MM.1S (cell line): ENCODE measurements at places on chromosomes 3 and 15.

DNA sequence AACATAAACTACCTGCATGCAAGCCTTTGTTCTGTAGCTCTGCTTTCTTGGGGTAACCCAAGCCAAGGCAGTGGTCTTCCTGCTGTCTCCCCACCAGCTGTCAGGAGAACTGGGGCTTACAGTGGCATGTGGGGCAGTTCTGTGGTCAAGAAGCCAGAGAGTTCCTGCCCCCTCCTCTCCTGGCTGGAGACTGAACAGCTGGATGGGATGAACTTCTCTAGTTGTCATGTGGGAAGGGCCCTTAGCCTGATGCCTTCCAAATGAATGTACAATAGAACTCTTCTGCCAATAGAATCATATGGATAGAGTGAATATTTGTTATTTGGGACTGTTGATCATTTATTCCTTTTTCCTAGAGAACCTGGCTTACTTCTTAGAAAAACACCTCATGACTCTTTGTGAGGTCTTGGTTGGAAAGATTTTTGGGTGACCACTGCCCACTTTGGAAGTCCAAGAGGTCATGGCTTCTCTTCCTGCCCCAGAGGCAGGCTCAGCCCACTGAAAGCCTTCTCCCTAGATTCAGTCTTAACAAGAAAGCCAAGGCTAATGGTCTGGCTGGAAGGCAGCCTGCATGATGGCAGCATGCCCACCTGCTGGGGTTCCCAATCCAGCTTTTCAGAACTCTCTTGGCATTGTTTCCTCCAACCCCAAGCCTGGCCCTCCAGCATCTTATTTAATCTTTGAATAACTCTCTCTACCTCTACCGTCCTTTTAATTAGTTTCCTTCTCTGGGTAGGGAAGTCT is 462.9 kb upstream of the PROK2 start:
- H3K4me3 ChIP-seq, result no peak overlapping the region
- no peaks in the 10 kb centered on the region for H3K36me3 ChIP-seq
- no peaks in the 10 kb centered on the region for H3K27me3 ChIP-seq
- no peaks in the 10 kb centered on the region for H3K4me1 ChIP-seq
- no peak overlapping the region for H3K27ac ChIP-seq

DNA sequence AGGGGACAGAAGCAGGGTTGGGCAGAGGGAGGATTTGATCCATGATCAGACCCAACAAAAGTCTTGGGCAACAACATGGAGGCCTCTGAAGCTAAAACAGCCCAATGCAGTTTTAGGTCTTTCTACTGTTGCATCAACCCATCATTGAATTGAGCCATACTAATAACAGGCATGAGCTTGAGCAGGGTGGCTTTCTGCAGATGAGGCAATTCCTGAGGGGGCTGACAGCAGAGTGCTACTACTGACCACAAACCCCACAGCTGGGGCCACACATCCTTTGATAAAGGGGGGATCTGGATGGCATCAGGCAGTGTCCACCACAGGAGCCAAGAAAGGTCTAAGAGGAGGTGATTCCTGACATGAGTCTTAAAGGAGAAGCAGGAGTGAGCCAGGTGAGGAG is 517.0 kb upstream of the PPP2R3A start:
- no peak overlapping the region for H3K4me3 ChIP-seq
- no peak for DNase-seq
- H3K4me1 ChIP-seq, result no peaks in the 10 kb centered on the region
- H3K27ac ChIP-seq, result no peak overlapping the region
- H3K27me3 ChIP-seq, result no peaks in the 10 kb centered on the region

- H3K27me3 ChIP-seq, result no peaks in the 10 kb centered on the region
- H3K4me1 ChIP-seq, result no peaks in the 10 kb centered on the region
- no peak overlapping the region for H3K27ac ChIP-seq
- no peak overlapping the region for H3K4me3 ChIP-seq
- H3K36me3 ChIP-seq, result no peaks in the 10 kb centered on the region
Observed at GRCh38 chr3:152656214-152656971, 178.5 kb upstream of the P2RY1 start.

DNA sequence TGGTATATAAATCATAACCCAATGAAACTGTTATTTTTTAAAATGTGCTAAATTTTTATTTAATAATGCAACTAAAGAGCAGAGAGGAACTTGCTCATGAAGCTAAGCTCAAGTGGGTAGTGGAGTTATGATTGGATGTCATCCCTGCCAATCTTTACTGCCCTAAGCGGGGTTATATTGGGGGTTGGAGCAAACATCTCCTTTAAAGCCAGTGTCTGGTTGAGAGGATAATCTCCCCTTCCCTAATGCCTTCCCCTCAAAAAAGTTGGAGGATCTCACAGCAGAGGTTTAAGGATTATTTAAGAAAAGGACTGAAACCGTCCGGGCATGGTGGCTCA is 32.1 kb upstream of the CLASP2 start:
- H3K4me1 ChIP-seq, result peaks cover 12% of the 10 kb centered on the region
- no peak overlapping the region for H3K27ac ChIP-seq
- no peak for DNase-seq
- H3K27me3 ChIP-seq, result no peaks in the 10 kb centered on the region
- H3K4me3 ChIP-seq, result no peak overlapping the region
- H3K36me3 ChIP-seq, result no peaks in the 10 kb centered on the region

- peak overlapping the region; percentile 80 for H3K4me3 ChIP-seq
- H3K27ac ChIP-seq, result peak overlapping the region; percentile 77
- H3K27me3 ChIP-seq, result no peaks in the 10 kb centered on the region
Observed at GRCh38 chr15:50907601-50908208, 778 bp upstream of the AP4E1 start.

GRCh38 chr15:74373731-74374647 is 6.5 kb upstream of the CYP11A1 start:
- H3K27me3 ChIP-seq, result 0 out of 2 replicates have a peak, but pooled peaks cover 4% of the 10 kb centered on the region
- H3K4me3 ChIP-seq, result peak overlapping the region; percentile 92

DNA sequence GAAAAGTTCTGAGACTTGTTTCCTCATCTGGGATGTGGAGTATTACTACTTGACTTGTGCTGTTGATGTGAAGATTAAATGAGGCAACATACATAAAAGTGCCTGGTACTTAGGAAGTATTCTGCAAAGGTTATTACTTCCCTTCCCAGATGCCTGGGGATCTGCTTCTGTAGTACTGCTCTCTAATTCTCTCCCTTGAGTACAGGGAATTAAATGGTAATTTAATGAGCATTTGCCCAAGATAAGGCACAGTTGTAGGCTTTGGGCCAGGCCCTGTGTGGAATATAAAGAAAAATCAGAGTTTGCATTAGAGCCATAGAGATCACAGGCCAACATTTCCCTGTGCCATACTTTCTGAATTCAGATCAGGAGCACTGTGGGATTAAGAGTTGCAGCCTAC is 84.4 kb downstream of the LARS2 start:
- H3K4me1 ChIP-seq, result peaks cover 1% of the 10 kb centered on the region; the same call in 1 of the 2 replicates
- no peak overlapping the region for H3K4me3 ChIP-seq
- no peak for DNase-seq
- H3K27me3 ChIP-seq, result no peaks in the 10 kb centered on the region

- no peaks in the 10 kb centered on the region for H3K27me3 ChIP-seq
- H3K4me1 ChIP-seq, result no peaks in the 10 kb centered on the region
- no peaks in the 10 kb centered on the region for H3K36me3 ChIP-seq
- no peak overlapping the region for H3K4me3 ChIP-seq
Observed at GRCh38 chr3:126751611-126752302, 47.7 kb downstream of the CHCHD6 start.

- H3K4me3 ChIP-seq, result no peak overlapping the region
- H3K36me3 ChIP-seq, result no peaks in the 10 kb centered on the region
- no peak for DNase-seq
- peak overlapping the region; percentile 28; the same call in 1 of the 2 replicates for H3K27ac ChIP-seq
- H3K4me1 ChIP-seq, result peaks cover 23% of the 10 kb centered on the region
Observed at GRCh38 chr3:132624790-132625189, 27.7 kb downstream of the ACKR4 start.

GRCh38 chr3:58526515-58526957 is 10.5 kb downstream of the ACOX2 start:
- no peaks in the 10 kb centered on the region for H3K36me3 ChIP-seq
- no peak overlapping the region for H3K4me3 ChIP-seq
- no peak for DNase-seq
- no peaks in the 10 kb centered on the region for H3K27me3 ChIP-seq
- no peak overlapping the region for H3K27ac ChIP-seq

DNA sequence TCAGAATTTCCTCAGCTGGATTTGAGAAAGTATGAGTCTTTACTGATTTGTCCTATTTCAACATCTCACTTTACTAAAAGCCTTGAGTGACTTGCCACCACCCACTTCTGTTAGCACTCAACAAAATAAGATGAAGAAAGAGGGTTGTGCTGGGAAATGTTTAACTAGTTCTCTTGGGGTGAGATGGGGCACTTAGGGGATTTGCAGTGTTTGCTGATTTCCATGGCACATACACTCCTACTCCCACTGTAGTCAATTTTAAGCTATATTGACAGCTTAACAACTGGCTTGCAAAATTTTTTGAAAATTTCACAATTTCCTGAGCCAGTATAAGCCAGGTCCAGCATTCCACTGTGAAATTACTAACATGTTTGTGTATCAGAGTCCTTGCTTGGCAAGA is 463.1 kb upstream of the ARHGEF26 start:
- no peak for DNase-seq
- no peak overlapping the region for H3K4me3 ChIP-seq
- no peak overlapping the region for H3K27ac ChIP-seq
- H3K4me1 ChIP-seq, result no peaks in the 10 kb centered on the region

GRCh38 chr3:20310629-20311028 is 124.6 kb upstream of the SGO1 start:
- no peaks in the 10 kb centered on the region for H3K36me3 ChIP-seq
- H3K4me3 ChIP-seq, result no peak overlapping the region
- DNase-seq, result no peak
- no peak overlapping the region for H3K27ac ChIP-seq
- no peaks in the 10 kb centered on the region for H3K27me3 ChIP-seq

DNA sequence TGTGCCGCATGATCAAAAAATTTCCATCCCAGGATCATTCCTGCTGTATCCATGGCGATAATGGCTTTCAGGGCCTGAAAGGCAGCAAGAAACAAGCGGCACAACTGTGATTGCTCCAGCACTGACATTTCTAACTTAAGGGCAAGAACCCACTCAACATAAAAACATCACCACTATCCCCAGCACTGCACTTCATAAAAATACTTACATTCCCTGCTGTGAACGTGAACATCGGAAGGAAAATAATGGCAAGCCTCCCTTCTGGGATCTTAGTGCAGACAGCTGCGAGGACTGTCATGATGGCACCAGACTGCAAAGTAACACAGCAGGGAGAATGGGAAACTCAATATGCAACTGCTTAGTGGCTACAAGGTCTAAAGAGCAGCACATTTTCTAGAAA is 8.1 kb upstream of the MAP6D1 start:
- no peaks in the 10 kb centered on the region for H3K27me3 ChIP-seq
- H3K4me1 ChIP-seq, result no peaks in the 10 kb centered on the region

DNA sequence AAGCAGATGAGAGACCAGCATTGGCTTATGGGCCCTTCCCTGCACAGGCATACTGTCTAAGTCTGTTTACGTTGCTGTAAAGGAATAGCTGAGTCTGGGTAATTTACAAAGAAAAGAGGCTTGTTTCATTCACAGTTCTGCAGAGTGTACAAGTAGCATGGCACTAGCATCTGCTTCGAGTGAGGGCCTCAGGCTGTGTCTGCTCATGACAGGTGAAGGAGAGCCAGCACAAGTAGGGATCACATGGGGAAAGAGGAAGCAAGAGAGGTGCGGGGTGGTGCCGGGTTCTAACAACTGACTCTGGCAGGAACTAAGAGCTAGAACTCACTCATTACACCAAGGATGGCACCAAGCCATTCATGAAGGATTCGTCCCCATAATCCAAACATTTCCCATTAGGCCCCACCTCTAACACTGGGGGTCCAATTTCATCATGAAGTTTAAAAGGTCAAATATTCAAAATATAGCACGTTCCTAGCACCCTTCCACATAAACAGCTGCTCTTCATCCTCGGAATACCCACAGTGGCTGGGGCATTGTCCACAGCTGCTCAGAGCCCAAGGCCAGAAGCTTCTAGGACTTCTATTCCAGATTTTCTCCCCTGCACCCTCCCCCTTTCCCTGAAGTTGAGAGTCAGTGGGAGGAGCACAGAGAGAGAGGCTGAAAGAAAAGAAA is 5.6 kb downstream of the RTP3 start:
- H3K27ac ChIP-seq, result no peak overlapping the region
- H3K36me3 ChIP-seq, result no peaks in the 10 kb centered on the region
- H3K4me3 ChIP-seq, result no peak overlapping the region
- H3K4me1 ChIP-seq, result peaks cover 25% of the 10 kb centered on the region

DNA sequence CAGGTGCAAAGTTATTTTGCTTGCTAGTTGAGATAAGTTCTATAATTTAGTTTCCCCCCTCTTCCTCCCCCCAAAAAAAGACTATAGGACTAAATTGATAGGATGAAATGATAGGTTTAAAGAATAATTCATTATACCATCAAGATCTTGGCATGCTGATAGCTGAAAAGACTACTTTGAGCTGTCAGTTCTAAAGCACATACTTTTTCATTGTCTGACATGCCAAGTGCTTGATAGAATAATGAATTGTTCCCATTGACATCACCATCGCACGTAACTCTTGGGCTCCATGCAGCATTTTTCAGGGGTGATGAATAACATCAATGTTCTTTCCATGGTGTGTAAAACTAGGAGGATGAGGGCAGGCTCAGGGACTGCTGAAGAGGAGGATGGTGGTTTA is 32.3 kb upstream of the TAFA4 start:
- no peak overlapping the region for H3K27ac ChIP-seq
- no peak for DNase-seq
- no peaks in the 10 kb centered on the region for H3K4me1 ChIP-seq
- no peak overlapping the region for H3K4me3 ChIP-seq
- no peaks in the 10 kb centered on the region for H3K36me3 ChIP-seq

DNA sequence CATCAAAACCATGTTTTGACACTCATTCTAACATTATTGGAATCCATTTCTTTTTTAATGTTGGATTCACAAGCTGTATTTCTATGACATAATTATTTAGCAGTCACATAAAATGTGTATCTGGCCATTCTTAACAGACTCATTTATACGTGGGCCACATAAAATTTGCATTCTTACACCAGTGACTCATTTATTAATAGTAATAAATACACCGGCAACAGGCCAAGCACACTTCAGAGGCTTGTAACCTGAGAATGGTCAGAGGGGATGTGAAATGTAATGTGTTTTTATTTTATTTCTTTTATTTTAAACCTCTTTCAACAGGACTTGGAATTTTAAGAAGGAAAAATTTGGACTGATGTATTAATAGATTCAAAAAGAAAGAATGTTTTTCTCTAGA is 384.9 kb upstream of the RARB start:
- no peaks in the 10 kb centered on the region for H3K36me3 ChIP-seq
- no peaks in the 10 kb centered on the region for H3K27me3 ChIP-seq
- no peak for DNase-seq
- no peak overlapping the region for H3K4me3 ChIP-seq

GRCh38 chr3:126108676-126109050 is 24.7 kb upstream of the SLC41A3 start:
- no peak overlapping the region for H3K27ac ChIP-seq
- no peaks in the 10 kb centered on the region for H3K4me1 ChIP-seq
- no peak overlapping the region for H3K4me3 ChIP-seq
- H3K36me3 ChIP-seq, result no peaks in the 10 kb centered on the region
- no peaks in the 10 kb centered on the region for H3K27me3 ChIP-seq
- DNase-seq, result no peak
